ENCODE measurements at places on chromosomes 5 and 9.

DNA sequence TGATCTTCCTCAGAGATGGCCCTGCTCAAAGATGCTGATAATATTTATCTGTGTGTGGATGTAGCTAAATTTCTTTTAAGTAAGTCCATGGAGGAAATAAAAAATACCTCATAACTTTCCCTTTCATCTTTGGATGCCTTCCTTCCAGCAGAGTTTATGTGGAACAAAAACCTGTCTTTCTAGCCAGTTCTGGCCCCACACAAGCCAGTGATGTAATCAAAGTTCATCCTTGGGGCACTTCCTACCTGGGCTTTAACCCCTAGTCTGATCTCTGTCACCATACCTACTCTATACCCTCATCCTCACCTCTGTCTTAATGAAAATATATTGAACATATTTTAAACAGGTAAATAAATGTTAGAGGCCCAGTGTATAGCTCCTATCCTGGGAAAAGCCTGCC is 39.8 kb upstream of the RASGRF2 start:
- no peak for DNase-seq

GRCh38 chr9:80954521-80954920 is 734.8 kb downstream of the TLE1 start:
- DNase-seq = no peak

- DNase-seq = no peak
Measured at GRCh38 chr9:87180361-87180760, 233.1 kb upstream of the GAS1 start.

- DNase-seq = no peak
Measured at GRCh38 chr5:36156619-36157018, 4.7 kb downstream of the SKP2 start.

DNA sequence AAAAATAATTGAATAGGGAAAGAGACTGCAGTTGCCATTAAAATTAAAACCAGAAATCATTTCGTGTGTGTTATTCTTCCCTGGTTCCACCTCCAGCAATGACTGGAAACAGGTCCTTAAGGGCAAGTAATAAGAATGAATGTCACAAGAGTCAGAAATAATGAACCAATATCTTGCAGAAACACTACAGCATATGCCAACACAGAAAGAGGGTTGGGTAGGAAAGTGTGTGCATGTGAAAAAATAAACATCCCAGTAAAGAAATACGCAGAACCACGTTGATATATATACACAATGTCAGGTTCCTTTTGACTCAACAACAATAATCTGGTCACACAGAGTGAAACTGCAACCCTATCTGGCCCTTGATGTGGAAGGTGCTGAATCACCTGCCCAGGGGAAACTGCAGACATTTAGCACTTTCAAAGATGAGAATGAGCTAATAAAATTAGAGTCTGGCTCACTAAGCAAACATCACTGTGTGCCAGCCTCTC is 15.0 kb downstream of the HMHB1 start:
- no peak for DNase-seq

GRCh38 chr5:81265101-81265500 is 32.0 kb downstream of the CKMT2 start:
- DNase-seq = no peak

DNA sequence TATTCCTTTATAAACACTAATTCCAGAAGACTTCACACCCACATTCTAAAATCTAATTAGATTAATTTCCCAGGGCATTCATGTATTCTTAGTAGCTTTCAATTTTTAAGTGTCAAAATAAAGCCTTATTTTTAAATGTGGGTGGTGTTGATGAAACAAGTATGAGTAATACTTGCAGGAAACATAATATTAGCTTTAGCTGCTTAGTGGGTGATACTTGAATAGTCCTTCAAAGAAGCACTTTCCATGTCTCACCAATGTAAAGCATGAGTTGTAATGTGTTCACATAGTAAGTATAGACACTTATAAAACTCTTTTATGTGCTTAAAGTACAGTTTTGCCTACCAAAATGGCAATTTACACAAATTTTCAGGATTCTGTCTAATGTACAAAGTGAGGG is 6.9 kb downstream of the FNBP1 start:
- no peak for DNase-seq

- DNase-seq = no peak
Measured at GRCh38 chr9:20236676-20237075, 385.6 kb downstream of the MLLT3 start.

DNA sequence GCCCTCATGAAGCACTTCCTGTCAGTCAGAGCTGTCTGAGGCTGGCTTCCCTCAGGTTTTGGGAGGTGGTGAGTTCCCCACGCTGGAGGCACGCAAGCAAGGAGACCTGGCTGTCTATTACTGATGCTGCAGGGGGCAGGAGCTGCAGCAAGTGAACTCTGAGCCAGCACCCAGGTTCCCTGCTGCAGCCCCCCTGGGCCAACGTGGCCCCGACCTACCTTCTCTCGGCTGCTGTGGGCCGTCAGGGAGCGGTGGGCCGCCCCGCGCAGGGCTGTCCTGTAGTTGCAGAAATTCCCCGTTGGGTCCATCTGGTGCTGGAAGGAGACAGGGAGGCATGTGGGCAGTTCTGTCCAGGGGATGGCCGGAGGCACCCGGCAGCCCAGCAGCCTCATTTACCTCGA is 46.8 kb upstream of the RNF130 start:
- no peak for DNase-seq

DNA sequence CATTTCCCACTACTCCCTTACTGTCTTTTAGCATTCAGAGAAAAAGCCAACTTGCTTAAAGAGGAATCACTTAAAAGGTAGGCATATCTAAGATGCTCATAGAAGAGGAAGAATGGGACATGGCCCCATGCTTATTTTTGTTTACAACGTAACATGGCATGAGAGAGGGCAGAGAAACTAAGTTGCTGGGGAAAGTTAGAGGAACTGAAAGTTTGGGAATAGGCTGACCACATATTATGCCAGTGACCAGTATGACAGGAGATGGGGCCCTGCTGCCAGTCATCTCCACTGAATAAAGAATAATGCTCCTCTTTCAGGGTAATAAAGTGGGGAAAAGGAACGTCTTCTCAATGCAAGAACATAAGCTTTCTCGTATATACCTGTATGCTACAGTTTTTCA is 1.9 kb downstream of the PLPP6 start:
- no peak for DNase-seq

- no peak for DNase-seq
Measured at GRCh38 chr5:157893611-157894010, 34.7 kb upstream of the CLINT1 start.

- DNase-seq = no peak
Measured at GRCh38 chr9:130512199-130512598, 67.2 kb upstream of the FUBP3 start.

GRCh38 chr9:27282269-27282668 is 14.7 kb downstream of the EQTN start:
- DNase-seq = no peak

DNA sequence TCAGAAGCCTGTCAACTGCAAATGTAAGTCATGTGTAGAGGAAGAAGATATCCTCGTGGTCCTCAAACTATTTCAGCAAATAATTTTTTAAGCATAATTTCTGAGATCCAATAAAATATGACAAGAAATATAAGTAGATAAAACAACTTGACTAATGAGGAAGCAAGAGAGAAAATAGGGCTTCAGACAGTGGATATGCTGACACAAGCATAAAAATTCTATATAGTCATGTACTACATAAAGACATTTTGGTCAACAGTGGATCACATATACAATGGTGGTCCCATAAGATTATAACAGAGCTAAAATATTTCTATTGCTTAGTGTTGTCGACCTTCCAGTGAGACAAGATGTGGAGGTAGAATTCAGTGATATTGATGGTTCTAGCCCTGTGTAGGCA is 42.2 kb upstream of the IZUMO3 start:
- DNase-seq = no peak

- no peak for DNase-seq
Measured at GRCh38 chr5:34511915-34512314, 144.2 kb upstream of the RAI14 start.

- DNase-seq = no peak
Measured at GRCh38 chr9:111994831-111995458, 98.3 kb downstream of the UGCG start.

- no peak for DNase-seq
Measured at GRCh38 chr9:122806661-122807060, 6.7 kb downstream of the OR1K1 start.

DNA sequence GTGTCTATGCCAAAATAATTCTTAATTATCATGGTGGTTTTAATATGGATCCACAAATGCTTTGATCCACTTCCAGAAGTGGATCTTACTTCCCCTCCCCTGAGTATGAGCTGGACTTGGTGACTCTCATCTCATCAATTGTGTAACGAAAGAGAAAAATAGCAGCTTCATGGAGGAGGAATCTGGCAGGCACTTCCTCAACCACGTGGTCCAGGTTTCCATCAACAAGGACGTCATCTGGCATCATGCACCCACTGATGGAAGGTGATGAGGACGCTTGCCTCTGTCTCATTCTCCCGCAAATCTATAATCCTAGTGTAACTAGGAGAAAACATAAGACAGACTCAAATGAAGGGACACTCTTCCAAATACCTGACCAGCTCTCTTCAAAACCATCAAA is 54.6 kb upstream of the S1PR3 start:
- no peak for DNase-seq

GRCh38 chr9:135050072-135050990 is 37.1 kb upstream of the OLFM1 start:
- DNase-seq = no peak

GRCh38 chr5:172725273-172725672 is 45.7 kb downstream of the DUSP1 start:
- no peak for DNase-seq

DNA sequence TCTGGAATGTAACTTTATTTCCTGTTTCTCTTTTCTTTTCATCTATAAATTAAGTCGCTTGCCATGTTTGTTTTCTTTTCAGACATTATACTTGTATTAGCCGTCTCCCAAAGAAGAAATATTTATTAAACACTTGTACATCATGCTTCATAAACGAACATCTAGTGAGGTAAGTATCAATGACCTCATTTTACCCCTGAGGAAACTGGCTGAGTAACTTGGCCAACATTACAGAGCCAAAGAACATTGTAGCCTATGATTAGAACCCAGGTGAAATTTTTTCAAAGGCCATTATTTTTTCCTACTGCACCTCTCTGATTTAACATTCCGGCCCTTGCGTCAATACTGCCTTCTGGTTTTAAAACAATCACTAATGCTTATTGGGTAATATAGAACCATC is 4.2 kb downstream of the FREM1 start:
- no peak for DNase-seq

- no peak for DNase-seq
Measured at GRCh38 chr9:90921969-90922368, 120.3 kb downstream of the SYK start.

- DNase-seq = no peak
Measured at GRCh38 chr5:145489516-145489915, 345.6 kb downstream of the PRELID2 start.

DNA sequence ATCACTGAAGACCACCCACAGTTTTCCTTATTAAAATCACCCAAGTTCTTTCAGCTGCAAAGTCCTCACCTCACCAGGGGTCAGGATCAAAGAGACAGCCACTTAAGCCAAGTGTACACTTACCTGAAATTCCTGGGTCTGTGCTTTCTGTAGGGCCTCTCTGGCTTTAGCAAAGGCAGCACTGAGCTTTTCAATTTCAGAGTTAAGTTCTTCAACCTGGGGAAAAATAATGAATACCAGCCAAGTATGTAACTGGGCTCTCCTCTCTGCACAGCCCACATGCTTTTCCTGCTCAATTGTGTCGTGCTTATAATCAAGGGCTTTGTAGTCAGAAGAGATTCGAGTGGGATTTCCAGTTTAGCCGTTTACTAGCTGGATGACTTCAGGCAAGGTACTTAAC is 55.1 kb downstream of the CDK5RAP2 start:
- DNase-seq = no peak

DNA sequence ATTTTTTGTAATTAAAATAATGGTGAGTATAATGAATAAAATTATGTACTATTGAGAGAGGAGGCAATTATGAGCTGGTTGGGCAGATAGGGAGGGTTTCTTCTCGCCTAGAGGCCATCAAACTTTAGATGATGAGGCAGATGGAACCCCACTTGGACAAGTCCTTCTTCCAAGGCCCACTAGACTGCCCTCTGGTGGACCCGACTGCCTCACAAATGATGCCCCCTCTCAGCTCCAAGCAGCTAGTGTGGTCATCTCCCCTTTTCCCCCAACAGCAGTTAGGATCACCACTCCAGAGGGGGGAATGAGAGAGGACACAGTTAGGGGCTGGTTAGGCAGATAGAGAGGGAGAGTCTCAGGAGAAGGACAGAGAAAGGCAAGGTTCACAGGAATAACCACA is 348.0 kb upstream of the CDH18 start:
- DNase-seq = no peak

- no peak for DNase-seq
Measured at GRCh38 chr9:29793970-29794369, 2220.7 kb upstream of the C9orf72 start.

DNA sequence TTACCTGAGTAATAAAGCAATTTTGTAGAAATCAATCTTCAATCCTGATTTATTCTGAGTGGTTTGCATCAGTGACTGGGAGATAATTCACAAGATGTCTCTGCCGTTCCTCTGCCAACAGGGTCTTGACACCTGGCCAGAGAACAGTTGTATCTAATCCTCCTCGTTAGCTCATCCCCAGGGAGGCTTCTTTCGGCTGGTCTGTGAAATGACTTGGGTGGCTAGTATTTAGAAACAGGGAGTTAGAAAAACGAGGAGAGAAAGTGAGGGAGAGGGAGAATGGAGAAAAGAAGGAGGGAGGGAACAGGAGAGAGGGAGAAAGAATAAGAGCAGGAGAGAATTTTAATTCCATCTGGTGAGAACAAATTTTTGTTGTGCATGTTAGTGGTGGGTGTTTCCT is 600.2 kb upstream of the TLE4 start:
- no peak for DNase-seq

DNA sequence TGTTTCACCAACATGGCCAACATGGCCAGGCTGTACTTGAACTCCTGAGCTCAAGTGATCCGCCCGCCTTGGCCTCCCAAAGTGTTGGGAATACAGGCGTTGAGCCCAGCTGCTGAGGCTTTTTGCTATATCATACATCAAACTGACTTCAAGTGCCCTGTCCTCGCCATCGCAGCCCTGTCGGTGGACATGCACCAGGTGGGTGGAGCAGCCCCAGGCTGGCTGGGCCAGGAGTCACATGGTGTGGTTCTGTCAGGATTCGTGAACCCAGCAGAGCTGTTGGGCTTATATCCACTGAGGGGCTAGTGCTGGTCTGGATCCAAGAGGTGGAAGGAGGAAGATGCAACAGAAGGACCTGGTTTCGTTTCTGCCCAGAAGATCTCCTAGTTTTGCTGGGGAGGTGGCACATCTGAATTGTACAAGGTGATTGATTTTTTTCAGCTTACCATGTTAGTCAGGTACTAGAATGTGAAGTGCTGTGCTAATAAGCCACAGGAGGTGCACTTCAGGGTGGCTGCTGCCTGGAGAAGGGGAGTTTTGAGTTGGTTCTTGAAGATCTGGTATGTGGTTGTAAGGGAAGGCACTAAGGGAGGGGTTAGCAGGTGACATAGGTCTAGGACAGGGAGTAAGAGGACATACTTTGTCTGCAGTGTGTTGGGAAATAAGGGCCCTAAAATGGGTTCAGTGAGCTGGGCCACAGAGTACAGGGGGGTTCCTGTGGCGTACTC is 16.1 kb downstream of the PCBD2 start:
- no peak for DNase-seq

- DNase-seq = no peak
Measured at GRCh38 chr5:178287791-178288105, 55.1 kb upstream of the PHYKPL start.
